ENCODE measurements at places on chromosomes 13 and 19.

- DNase-seq, result no peak
Observed at GRCh38 chr13:43720780-43721397, 65.9 kb downstream of the ENOX1 start.

DNA sequence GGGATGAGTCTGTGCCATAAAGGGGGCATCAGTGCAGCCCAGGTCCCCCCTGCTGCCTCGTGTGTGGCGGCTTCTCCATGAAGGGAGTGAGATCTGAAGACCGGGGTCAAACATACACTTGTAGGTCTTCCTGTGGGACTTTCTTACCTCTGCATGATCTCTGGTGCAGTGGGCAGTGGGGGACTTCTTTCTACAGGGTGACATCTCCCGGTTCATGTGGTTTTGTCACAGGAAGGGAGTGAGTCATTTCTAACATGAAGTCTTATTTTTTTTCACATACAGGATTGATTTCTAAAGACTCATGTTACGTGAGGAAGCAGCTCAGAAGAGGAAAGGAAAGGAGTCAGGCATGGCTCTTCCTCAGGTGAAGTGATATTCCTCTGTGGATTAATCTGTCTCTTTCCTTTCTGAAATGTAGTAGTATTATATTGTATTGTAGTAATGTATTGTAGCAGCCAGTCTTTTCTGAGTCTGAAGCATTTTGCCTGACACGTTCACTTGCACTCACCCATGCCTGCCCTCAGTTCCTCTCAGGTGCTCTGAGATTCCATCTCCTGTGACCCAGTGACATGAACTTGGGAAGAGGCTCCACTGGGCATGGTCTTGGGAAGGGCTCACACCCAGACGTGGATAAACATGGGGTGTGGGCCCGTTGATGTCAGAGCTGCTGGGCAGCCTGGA is 15.7 kb downstream of the ZNF808 start:
- DNase-seq, result no peak

DNA sequence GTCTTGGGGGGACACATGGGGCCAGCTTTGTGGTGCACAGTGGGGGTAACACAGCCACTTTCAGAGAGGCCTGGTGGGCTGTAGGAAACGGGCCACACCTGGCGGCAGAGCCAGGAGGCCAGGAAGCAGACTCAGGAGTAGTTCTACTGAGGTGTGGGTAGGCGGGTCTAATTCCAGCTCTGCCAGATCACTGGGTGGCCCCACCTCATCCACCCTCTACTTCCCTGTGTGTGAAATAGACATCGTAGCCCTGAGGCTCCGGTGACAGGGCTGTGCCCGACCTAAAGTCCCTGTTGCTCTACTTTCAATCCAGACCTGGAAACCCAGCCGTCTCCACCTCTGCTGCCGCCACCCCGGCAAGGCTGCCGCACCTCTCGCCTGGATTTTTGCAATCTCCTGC is 4.0 kb downstream of the NKPD1 start:
- DNase-seq, result no peak

DNA sequence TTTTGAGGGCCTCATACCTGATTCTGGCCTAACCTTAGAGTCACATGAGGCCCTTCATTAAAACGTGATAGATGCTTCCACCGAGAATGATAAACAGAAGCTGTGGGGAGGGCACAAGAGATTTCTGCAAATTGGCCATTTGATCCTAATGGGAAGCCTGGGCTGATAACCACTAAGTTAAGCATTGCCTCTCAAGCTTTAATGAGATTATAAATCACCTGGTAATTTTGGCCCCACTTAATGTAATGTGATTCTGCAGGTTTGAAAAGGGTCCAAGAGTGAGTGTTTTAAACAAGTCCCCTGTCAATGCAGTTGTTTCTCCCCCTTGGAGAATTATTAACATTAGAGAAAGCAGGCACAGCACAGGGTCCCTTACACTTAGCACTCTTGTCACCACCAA is 42.0 kb downstream of the ZNF486 start:
- DNase-seq, result no peak

- no peak for DNase-seq
Observed at GRCh38 chr13:74322562-74322961, 188.4 kb upstream of the KLF12 start.

GRCh38 chr13:110233181-110233950 is 73.6 kb downstream of the COL4A1 start:
- no peak for DNase-seq

- DNase-seq, result peak; percentile 3
Observed at GRCh38 chr13:39684531-39685137, 29.2 kb downstream of the COG6 start.

DNA sequence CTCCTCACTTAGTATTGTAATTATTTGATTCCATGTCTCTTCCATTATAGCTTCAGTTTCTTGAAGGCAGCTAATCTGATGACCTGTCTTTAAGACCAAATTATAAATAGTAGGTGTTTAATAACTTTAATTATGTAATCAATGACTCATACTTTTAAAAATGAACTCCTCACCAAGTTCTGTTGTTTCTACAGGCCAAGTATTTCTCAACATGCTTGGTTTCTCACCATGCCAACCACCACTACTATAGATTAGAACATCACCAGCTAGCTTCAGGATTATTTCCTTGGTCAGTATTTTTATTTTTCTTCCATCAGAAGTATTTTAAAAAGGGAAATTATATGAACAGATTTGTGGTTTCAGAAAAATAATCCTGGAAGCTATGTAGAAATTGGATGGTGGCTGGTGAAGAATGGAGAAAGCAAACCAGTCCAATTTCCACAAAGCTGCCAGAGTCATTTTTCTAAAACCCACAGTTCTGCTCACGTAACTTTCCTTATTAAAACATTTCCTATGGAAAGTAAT is 237.7 kb upstream of the DACH1 start:
- DNase-seq, result no peak

DNA sequence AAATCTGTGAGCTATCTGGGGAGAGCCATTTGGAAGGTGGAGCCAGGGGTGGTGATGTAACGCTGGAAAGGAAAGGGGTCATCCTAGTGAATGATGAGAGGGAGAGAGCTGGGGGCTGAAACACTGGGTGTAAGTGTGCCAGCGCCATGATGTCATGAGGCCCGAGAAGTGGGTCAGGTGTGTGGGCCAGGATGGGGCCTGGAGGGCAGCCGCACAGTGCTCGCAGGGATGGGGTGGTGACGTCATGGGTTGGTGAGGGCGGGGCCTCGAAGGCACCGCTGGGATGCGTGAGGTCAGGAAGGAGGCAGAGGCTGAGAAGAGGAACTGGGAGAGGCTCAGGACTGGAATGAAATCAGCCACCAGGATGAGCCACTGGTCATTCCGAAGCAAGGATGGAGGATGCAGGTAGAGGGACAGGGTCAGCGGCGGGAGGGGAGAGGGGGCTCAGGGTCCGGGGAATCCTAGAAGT is 4.4 kb downstream of the CCDC61 start:
- no peak for DNase-seq

- DNase-seq, result no peak
Observed at GRCh38 chr13:91468301-91468700, 69.9 kb downstream of the GPC5 start.

- peak; percentile 79 for DNase-seq
Observed at GRCh38 chr19:15265850-15266248, 33.6 kb upstream of the EPHX3 start.

DNA sequence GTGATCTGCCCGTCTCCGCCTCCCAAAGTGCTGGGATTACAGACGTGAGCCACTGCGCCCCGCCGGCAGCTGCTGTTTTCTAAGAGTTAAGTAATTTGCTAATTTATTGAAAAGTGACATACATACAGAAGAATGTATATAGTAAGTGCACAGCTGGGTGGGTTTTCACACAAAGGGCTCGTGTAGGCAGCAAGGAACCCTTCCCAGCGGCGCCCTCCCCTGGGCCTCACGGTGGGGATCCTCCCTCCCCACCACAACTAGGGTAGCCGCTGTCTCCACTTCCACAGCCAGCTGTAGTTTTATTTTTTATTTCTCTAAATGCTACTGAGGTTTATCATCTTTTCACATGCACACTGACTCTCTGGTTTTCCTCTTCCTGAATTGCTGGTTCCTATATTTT is 64.9 kb downstream of the CRYL1 start:
- no peak for DNase-seq

DNA sequence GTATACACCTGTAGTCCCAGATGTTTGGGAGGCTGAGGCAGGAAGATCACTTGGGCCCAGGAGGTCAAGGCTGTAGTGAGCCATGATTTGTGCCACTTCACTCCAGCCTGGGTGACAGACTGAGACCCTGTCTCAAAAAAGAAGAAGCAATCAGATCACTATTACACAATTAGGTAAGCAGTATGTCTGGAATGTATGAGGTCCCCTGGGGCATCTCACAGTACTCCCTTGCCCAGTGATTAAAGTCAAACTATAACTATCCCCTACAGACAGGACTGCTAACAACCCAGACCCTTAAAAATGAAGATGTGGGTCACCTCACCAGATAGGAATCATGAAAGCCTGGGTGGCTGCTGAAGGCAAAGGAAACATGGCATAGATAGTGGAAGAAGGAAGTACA is 9.4 kb upstream of the PAN3 start:
- no peak for DNase-seq

DNA sequence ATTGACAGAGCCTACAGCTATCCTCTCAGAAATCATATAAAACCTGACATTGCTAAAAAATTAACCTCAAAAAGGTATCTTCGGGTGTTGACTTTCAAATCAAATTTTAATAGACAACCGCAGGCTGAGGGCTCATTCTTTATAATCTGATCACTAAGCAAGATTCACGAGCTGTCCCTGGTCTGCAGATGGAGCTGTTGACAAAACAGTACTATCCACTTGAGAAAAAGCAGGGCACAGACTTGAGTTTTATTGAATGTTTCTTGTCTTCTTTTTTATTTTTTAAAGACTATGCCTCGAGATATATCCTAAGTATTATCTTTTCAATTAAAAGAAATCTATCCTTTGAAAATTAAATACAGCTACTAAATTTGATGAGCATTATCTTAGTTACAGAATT is 540.5 kb downstream of the PCDH9 start:
- DNase-seq, result no peak

DNA sequence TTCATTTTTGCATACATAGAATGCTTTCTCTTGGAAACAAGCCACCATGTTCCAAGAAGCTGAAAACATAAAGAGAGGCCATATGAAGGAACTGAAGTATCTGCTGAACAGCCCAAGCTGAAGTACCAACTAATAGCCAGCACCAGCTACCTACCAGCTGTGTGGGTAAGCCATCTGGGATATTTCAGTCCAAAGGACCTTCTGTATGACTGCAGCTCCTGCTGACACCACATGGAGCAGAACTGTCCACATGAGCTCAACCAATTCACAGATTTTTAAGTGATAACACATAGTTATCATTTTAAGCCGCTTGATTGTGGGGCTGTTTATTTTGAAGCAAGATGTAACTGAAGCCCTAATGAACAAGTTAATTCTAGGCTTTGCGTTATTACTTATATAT is 621.1 kb upstream of the KLHL1 start:
- DNase-seq, result peak; percentile 95

GRCh38 chr13:104408733-104409132 is 1342.5 kb upstream of the SLC10A2 start:
- DNase-seq, result no peak

GRCh38 chr19:6588508-6589345 is 2.2 kb downstream of the CD70 start:
- DNase-seq, result no peak

DNA sequence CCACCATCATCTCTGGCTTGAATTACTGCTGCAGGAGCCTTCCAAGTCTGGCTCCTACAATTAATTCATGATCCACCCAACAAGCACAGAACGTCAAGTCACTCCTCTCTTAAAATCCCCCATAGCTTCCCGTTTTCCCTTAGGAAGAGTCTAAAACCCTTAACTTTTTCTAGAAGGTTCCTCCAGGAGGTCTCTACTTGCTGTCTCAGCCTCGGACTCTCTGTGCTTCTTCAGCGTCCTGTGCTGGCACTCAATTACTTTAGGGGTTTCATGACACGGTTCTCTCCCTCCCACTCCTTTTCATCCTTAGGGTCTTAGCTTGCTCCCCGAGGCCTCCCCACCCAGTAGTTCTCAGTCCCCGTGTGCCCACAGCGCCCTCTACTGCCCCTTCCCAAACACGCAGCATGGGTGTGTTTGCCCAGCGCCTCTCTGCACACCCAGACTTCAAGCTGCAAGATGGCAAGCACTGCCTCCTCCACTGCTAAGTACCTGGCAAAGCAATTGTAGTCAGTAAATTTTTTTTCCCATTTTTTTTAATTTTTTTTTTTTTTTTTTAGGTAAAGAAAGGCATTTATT is 25.8 kb upstream of the MAP3K10 start:
- DNase-seq, result no peak

DNA sequence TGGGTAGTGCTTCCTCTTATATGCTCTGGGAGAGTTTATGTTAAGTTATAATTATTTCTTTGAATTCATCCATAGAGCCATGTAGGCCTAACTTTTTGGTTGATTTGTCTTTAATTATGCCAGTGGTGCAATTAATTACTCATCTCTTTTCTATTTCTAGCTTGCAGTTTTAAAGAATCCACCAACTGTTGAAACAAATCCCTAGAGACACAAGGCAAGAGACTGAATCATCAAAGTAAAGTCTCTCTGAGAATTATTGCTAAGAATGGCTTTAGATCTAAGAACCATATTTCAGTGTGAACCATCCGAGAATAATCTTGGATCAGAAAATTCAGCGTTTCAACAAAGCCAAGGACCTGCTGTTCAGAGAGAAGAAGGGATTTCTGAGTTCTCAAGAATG is 5.9 kb upstream of the ZNF551 start:
- no peak for DNase-seq

DNA sequence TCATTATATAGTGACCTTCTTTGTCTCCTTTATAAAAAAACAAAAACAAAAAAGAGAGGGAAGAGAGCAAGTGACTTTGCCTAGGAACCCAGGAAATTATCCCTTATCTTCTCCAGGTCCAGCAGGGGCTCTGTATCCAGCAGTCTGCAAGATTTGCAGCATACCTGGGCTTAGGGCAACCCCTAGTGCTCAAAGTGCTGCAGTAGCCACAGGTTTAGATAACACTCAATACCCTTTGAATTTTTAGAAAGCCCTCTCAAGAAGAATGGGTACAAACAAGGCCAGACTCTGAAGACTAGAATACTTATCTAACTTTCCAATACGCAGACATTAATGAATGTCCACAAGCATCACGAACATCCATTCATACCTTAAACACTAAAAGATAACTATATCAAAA is 43.2 kb downstream of the CCNA1 start:
- no peak for DNase-seq

GRCh38 chr19:10003271-10003670 is 7.0 kb downstream of the COL5A3 start:
- DNase-seq, result no peak

- DNase-seq, result peak; percentile 19
Observed at GRCh38 chr13:51453959-51454703, 1.3 kb upstream of the INTS6 start.

- no peak for DNase-seq
Observed at GRCh38 chr13:99354371-99354951, 47.3 kb upstream of the GPR183 start.

- DNase-seq, result no peak
Observed at GRCh38 chr19:51318687-51319648, 7.5 kb downstream of the IGLON5 start.

GRCh38 chr19:35868172-35868822 is at the start of gene APLP1:
TSS of gene APLP1 (plus strand) at chr19:35868574. CDS start at chr19:35868637, 63 bp downstream.
- no peak for DNase-seq
